ENCODE measurements at places on chromosomes 3 and 15.
A peak's percentile ranks its signal among the peaks of the same experiment; 100 is the strongest.

- DNase-seq = no peak
These were observed 32.9 kb downstream of the DAPK2 start for GRCh38 chr15:64013179-64014062.

GRCh38 chr3:104555728-104556127 lies 811.0 kb upstream of the ALCAM start:
- DNase-seq = no peak

DNA sequence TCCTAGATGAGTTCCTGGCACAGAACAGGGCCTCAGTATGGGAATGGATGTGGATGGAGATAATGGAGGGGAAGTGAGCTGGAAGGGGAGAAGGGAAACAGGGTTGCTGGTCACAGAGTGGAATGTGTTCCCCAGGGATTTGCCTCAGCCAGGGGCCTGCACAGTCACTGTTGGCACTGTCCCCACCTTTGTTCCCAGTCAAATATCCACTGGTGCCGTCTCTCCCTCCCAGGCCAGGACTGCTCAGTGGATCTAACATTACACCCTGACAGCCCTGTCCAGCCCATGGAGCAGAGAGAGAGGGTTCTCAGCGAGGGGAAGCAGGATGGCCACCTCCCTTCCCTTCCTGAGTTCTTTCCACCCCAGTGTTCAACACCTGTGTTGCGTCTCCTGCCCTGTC lies 1.5 kb upstream of the PPP1R2 start:
- DNase-seq = peak; percentile 88

GRCh38 chr3:32734756-32735155 lies 49.8 kb downstream of the CNOT10 start:
- no peak for DNase-seq

- no peak for DNase-seq
These were observed 139.1 kb downstream of the SAMMSON start for GRCh38 chr3:70138606-70139005.

DNA sequence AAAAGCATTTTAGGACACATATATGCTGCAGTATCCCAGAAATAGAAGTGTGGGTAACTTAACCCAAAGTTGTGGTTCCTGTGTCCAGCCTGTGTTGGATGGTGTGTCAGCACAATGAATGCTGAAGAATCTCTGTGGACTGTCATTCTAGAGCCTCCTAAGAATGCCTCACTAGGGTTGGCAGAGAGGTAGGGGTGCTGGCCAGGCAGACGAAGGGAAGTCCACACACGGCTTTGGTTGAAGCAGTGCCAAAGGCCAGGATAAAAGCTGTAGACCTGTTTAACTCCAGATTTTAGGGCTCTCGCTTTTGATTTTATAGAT lies 43.7 kb upstream of the TIPARP start:
- no peak for DNase-seq

DNA sequence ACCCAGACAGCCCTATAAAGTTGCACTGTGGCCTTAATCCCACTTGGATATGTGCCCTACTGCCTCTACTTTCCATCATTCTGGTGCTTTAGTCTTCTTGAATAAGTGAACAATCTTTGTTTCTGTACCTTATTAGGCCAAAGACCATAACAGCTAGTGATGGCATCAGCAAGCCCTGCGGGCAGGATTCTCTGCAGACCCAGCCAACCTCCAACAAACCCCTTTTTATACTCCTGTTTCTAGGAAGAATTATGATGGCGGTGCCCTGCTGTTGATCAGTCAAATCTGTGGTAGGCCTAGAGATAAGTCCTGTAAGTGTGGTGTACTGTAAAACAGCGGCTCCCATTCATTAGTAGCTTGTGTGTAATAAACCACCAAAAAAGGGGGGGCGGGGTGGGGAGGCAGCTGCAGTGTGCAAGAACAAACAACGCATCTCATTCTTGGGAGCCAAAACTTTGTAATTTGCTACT lies 40.5 kb downstream of the SOX2 start:
- no peak for DNase-seq

Data from heart right ventricle (tissue), 16 donors.